PC-9 (cell line): ENCODE measurements at places on chromosomes 13 and 19.
A peak's percentile ranks its signal among the peaks of the same experiment; 100 is the strongest.

DNA sequence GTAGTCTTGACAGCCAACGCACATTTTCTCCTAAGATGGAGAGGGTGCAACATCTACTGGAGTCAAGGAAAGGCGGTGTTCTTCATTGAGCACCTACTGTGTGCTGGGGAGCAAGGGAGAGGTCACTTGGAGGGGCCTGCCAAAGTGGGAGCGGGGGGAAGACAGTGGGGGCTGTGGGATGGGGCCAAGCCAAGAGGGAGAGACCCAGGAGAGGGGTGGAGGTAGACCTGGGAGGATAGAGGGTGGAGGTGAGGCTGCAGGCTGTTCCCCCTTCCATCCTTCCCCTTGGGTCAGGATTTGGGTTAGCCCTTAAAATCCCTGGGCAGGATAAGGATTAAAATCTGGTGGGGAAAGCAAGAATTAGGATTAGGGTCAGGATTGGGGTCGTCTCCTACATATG lies 1.7 kb upstream of the PLPP2 start:
- H3K27me3 ChIP-seq, result no peaks in the 10 kb centered on the region
- no peak overlapping the region for H3K4me3 ChIP-seq
- no peak overlapping the region for H3K27ac ChIP-seq
- no peak for DNase-seq
- peaks cover 13% of the 10 kb centered on the region for H3K4me1 ChIP-seq

DNA sequence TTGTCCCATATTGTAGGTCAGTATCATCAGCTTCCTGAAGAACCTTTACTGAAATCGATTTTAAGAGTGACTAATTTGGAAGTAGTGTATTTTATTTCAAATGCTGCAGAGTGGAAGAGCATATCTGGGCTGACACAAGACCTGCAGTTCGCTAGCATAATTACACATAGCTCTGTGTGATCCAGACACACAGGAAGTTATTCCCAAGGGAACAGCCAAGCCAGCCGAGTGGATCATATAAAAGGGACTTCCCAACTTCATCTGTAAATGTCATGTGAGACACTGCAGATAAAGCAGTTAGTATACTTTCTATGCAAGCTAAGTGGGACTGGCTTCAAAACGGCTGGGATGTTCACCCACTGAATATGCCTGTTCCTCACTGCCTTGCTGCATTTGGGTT lies 760.4 kb downstream of the SLITRK1 start:
- no peak overlapping the region for H3K4me3 ChIP-seq
- DNase-seq, result no peak
- H3K27me3 ChIP-seq, result no peaks in the 10 kb centered on the region
- no peaks in the 10 kb centered on the region for H3K4me1 ChIP-seq
- H3K36me3 ChIP-seq, result no peaks in the 10 kb centered on the region

DNA sequence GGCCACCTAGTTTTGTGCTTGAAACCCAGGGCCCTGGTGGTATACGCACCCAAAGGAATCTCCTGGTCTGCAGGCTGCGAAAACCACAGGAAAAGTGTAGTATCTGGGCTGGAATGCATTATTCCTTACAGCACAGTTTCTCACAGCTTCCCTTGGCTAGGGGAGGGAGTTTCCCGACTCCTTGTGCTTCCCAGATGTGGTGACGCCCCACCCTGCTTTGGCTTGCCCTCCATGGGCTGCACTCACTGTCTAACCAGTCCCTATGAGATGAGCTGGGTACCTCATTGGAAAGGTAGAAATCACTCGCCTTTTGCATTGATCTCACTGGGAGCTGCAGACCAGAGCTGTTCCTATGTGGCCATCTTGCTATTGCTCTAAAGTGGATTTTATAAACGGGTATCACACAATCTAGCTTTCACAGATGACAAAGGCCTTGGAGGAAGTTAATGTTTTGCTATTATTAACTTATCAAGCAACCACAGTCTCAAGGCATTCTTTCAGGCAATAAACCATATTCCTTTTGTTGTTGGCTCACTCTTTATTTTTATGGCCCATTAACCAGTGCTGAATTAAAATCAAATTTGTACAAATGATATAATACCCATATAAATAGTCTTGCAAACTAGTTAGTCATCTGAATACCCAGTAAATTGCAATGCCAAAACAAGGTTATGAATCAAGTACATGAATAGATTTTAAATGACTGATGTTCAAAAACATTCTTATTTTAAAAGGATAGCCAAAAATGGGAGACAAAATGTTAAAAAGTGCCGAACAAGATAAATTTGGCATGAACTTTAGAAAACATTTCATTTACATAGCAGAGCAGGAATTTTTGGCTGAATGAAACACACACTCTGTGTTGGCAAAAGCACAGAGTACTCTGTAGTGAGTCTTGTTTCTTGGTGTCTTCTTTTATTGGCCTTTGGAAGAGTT lies 475.4 kb upstream of the ARGLU1 start:
- no peaks in the 10 kb centered on the region for H3K4me1 ChIP-seq
- H3K27ac ChIP-seq, result no peak overlapping the region
- H3K4me3 ChIP-seq, result no peak overlapping the region

DNA sequence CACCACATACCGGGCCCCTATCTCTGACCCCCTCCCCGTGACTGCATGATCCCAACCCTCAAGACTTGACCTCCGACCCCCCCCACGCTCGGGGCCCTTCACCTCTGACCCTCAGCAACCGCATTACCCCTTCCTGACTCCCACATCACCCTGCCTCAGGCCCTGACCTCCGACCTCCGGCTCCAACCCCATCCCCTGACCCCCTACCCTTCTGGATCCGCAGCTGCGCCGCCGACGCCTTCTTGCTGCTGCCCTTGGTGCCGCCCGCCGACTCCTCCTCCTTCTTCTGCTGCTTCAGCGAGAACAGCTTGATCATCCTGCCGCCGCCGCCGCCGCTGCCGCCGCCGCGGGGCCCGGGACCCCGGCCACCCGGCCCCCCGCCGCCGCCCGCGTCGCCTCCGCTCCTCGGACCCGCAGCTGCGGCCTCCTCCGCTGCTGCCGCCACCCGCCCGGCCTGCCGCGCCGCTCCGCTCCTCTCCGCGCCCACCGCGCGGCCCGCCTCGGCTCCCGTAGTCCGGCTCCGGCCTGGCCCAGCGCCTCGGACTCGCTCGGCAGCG lies at the start of gene UBE2M:
Gene UBE2M (minus strand): TSS at position 546 of the 557 bp plus-strand sequence. CDS start 230 bp downstream, at position 316.
- H3K27me3 ChIP-seq, result no peaks in the 10 kb centered on the region
- no peak within 1 kb of the TSS for H3K4me3 ChIP-seq
- peaks cover 7% of the 10 kb centered on the region; the same call in 1 of the 2 replicates for H3K4me1 ChIP-seq
- no peak within 1 kb of the TSS for H3K27ac ChIP-seq

DNA sequence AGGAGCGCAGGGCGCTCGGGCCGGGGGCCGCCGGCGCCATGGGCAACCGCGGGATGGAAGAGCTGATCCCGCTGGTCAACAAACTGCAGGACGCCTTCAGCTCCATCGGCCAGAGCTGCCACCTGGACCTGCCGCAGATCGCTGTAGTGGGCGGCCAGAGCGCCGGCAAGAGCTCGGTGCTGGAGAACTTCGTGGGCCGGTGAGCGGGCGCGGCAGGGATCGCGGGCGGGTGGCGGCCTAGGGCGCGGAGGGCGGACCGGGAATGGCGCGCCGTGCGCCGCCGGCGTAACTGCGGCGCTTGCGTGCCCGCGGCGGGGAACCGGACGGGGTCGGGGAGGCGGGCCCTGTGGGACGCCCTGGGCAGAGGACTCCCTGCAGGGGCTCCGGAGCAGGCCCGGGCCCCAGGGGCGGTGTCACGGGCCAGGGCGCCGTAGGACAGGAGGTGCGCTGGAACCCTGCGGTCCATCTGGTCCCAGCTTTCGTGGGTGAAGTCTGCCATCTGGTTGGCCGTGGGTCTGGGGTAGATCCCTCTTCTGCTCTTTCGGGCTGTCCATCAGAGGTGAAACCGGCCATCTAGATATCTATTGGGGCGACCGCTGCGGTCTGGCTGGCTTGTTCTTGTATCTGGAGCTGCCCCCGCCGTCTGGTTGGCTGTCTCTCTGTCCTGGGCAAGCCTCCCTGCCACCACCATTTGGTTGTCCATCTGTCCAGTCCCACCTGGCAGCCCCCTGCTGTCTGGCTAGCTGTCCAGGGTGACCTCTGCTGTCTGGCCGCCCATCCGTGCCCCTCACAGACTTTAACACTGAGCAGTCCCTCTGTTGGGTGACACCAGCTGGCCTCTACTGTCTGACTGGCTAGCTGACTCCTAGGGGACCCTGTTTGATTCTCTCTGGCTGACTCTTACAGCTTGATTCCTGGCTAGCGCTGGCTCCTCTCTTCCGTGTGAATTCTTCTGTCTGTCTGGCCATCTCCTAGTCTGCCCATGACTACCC lies 622 bp downstream of the DNM2 start:
- DNase-seq, result peak; percentile 54
- H3K4me1 ChIP-seq, result peaks cover 12% of the 10 kb centered on the region
- H3K36me3 ChIP-seq, result peaks cover 6% of the 10 kb centered on the region; the same call in 1 of the 2 replicates
- H3K4me3 ChIP-seq, result peak overlapping the region; percentile 95

- no peaks in the 10 kb centered on the region; the same call in 1 of the 2 replicates for H3K36me3 ChIP-seq
- DNase-seq, result no peak
- H3K27me3 ChIP-seq, result no peaks in the 10 kb centered on the region
- H3K4me1 ChIP-seq, result peaks cover 47% of the 10 kb centered on the region
- no peak overlapping the region for H3K27ac ChIP-seq
These were observed 175.1 kb downstream of the ITGBL1 start for GRCh38 chr13:101627556-101627943.

GRCh38 chr13:83414393-83414792 lies 467.9 kb downstream of the SLITRK1 start:
- no peaks in the 10 kb centered on the region for H3K36me3 ChIP-seq
- H3K4me1 ChIP-seq, result no peaks in the 10 kb centered on the region
- no peaks in the 10 kb centered on the region for H3K27me3 ChIP-seq
- H3K4me3 ChIP-seq, result no peak overlapping the region

- peaks cover 22% of the 10 kb centered on the region for H3K27me3 ChIP-seq
- peak overlapping the region; percentile 79 for H3K27ac ChIP-seq
- H3K36me3 ChIP-seq, result no peaks in the 10 kb centered on the region
These were observed 38.3 kb downstream of the ARHGEF7 start for GRCh38 chr13:111153279-111153976.

DNA sequence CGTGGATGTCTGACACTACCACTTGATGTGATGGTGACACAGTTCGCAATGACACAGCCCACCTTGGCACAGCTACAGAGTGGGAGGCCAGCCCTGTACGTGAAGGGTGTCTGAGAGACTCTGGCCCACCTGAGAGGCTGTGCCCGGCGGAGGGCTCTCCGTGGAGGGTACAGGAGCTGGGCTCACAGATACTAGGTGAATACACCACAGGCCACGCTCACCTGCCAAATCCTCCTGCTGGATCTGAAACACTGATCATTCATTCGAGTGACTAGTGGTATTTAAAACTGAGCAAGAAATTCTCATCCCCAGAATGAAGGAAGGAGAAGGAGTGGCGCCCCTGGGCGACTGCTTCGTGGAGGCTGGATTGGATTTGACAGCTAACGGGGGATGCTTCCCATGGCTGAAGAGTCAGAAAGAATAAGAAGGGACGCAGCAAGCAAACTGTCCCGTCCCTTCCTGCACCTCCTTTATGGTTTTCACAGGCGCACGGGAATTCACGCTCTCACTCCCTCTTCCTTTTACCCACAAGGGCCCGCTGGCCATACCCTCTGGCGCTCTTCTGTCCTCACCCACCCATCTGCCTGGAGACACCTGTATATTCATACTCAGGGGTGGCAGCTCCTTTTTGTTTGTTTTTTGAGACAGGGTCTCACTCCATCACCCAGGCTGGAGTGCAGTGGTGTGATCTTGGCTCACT lies 25.0 kb downstream of the CEBPG start:
- no peak for DNase-seq
- no peaks in the 10 kb centered on the region for H3K36me3 ChIP-seq
- no peaks in the 10 kb centered on the region for H3K27me3 ChIP-seq
- no peak overlapping the region for H3K27ac ChIP-seq
- H3K4me1 ChIP-seq, result peaks cover 6% of the 10 kb centered on the region
- H3K4me3 ChIP-seq, result no peak overlapping the region

DNA sequence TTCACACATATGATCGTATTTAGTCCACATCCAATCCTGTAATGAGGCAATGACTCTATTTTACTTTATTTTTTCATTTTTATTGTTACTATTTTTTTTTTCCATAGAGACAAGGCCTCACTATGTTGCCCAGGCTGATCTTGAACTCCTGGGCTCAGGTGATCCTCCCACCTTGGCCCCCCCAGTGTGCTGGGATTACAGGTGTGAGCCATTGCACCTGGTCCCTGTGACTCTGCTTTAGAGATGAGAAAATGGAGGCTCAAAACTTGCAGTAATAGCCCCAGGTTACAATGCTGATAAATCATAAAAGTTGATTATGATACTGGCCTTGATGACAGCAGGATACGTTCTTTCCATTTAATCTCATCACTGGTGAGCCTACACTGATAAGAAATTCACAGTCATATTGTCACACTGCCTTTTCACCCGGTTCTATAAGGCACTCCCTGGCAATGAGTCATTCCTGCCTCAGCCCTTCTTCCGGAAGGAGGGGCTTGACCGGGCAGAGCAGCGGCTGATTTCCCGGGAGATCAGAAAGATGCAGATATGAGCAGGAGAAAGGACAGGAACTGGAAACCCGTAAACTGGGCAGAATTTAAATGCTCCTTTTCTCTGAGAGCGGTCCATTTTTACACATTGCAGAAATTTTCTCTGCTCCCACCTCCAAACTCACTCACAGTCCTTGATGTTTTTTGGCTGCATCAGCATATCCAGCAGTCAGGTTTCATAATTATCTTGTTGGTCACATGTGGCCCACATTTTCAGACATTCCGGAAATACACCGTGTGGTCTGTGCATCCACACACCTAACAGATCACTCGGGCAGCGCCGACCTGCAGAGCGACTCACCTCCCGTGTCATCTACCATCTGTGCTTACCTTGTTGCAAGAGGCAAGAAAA lies 616.4 kb downstream of the EFNB2 start:
- DNase-seq, result peak; percentile 79
- H3K27ac ChIP-seq, result peak overlapping the region; percentile 99
- peak overlapping the region; percentile 47 for H3K4me3 ChIP-seq
- H3K27me3 ChIP-seq, result no peaks in the 10 kb centered on the region
- peaks cover 40% of the 10 kb centered on the region for H3K4me1 ChIP-seq

- H3K27ac ChIP-seq, result no peak overlapping the region
- no peak for DNase-seq
- no peaks in the 10 kb centered on the region for H3K36me3 ChIP-seq
- no peak overlapping the region for H3K4me3 ChIP-seq
- H3K4me1 ChIP-seq, result no peaks in the 10 kb centered on the region
These were observed 10.5 kb downstream of the STOML3 start for GRCh38 chr13:38979891-38980749.

DNA sequence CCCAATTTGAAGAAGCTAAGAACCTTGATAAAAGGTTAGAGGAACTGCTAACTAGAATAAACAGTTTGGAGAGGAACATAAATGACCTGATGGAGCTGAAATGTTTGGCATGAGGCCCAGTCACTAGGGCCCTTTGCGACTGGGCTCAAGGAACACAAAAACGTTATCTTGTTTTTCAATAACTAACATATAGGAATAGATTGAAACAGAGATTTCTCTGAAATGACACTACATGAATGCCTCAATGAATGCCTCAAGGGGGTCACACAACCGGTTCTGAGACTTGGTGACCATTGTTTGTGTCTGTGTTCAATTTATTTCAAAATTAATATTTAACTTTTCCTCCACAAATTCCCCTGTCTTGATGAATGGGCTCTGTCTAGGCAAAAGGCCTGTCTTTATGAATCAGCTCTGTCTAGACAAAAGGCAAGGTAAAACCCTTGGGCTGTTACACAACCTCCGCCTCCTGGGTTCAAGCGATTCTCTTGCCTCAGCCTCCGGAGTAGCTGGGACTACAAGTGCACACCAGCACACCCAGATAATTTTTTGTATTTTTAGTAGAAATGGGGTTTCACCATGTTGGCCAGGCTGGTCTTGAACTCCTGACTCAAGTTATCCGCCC lies 932 bp upstream of the ZNF486 start:
- H3K36me3 ChIP-seq, result peaks cover 13% of the 10 kb centered on the region; the same call in 1 of the 2 replicates
- no peaks in the 10 kb centered on the region for H3K27me3 ChIP-seq
- H3K4me1 ChIP-seq, result no peaks in the 10 kb centered on the region; the same call in 1 of the 2 replicates
- no peak overlapping the region for H3K4me3 ChIP-seq
